CD4-positive, alpha-beta T cell treated with Interleukin-17A for 1 hour (primary cell): ENCODE measurements at places on chromosomes 2 and 18.

DNA sequence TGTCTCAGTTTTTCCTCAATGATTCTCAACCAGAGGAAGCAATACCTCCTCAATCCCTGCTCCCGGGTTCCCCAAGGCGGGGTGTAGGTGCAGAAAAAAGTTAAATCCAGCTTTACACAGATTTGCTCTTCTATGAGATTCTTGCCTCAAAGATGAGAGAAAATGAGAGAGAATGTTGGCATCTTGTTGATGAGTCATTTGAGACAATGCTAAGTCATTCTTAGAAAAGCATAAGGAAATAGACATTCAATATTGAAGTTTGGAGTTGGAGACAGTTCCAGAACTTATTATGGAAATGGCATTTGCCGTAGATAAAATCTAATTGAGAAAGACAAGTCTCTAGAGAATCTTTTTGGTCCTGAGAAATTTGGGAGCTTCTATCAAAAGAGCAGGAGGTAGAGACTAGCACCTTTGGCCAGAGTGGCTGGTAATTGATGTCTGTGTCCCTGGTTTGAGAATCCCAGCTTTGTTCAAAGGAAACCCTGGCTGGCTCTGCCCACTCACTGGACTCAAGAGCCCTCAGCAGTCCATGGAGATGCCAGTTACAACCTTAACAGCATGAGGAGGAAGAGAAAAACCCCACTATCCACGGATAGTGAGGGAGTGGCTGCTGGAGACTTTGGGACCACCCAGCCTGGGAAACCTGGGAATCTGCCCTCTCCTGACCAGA is 181.2 kb downstream of the FAM124B start:
- DNase-seq: no peak

DNA sequence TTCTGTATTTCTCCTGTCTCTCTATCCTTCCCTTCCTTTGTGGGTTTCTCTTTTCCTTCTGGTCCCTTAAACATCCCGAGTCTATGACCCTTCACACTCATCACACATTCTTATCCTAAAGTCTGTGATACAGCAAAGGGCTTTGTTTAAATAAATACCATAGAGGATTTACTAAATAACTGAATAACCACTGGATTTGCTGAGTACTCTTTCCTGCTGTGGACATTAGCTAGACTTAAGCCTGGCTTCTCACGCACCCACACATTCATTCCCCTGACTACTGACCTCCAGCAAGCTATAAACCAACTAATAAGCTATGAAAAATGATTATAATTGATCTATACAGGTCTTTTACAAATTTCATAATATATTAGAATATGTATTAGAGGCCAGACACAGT is 76.6 kb downstream of the COL4A3 start:
- DNase-seq: no peak

- no peak for DNase-seq
These were observed 7.0 kb downstream of the TMEM131 start for GRCh38 chr2:97988722-97989121.

GRCh38 chr2:15933184-15933845 is 7.0 kb upstream of the MYCN start:
- no peak for DNase-seq

DNA sequence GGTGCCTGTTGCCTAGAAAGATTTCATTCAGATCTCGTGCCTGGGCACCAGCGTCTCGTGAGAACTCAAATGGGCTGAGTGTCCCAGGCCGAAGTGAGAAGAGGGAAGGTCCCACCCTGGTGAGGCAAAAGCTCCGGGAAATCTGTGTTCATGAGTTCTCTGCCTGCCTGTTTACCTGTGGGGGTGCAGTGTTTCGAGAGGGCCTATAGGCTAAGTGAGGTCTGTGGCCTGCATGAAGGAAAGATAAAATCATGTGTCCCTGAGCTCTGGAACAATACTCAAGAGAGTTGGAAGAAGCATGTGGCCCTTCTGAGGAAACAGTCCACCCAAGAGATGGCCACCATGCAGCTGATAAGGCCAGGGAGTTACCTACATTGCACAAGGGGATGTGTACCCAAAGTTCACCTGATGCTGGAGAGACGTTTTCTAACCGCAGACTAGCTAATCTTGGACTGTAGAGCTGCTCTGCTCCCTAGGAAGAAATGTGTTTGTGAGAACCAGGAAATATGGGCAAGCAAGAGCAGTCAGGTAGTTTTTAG is 63.5 kb upstream of the ST3GAL5 start:
- no peak for DNase-seq

- DNase-seq: no peak
These were observed 130.0 kb downstream of the CAPN13 start for GRCh38 chr2:30677231-30677630.

- DNase-seq: no peak
These were observed 22.5 kb upstream of the SIGLEC15 start for GRCh38 chr18:45802814-45803492.

GRCh38 chr2:62281663-62282062 is 85.7 kb downstream of the B3GNT2 start:
- DNase-seq: no peak

GRCh38 chr18:79599441-79599931 is 80.1 kb upstream of the CTDP1 start:
- no peak for DNase-seq

DNA sequence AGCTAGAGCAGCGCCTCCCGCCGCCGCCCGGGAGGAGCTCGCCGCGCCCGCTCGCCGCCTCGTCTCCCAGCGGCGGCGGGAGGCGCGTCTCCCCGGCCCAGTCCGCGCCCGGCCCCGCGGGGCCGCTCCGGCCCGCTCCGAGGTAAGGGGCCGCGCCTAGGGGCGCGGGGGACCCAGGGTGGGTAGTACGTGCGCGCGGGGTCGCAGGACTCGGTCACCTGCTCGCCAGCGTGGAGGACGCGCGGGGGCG is 259 bp downstream of the NPAS2 start:
- no peak for DNase-seq

DNA sequence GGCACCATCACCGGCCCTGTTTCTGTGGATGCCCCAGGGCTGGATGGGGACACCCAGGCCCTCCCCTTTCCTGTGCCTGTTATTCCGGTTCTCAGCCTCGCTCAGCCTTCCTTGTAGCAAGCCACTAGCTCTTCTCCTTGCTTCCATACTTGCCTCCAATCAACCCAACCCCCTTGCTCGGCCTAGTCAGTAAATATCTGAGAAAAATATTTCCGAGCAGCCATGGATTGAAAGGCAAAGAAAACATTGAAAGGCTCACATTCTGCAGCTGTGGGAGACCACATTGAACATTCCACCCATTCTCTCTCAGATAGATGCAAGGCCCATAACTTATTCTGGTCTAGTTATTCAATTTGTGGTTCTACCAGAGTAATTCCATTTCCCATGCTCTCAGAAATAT is 114.9 kb downstream of the SPP2 start:
- no peak for DNase-seq

DNA sequence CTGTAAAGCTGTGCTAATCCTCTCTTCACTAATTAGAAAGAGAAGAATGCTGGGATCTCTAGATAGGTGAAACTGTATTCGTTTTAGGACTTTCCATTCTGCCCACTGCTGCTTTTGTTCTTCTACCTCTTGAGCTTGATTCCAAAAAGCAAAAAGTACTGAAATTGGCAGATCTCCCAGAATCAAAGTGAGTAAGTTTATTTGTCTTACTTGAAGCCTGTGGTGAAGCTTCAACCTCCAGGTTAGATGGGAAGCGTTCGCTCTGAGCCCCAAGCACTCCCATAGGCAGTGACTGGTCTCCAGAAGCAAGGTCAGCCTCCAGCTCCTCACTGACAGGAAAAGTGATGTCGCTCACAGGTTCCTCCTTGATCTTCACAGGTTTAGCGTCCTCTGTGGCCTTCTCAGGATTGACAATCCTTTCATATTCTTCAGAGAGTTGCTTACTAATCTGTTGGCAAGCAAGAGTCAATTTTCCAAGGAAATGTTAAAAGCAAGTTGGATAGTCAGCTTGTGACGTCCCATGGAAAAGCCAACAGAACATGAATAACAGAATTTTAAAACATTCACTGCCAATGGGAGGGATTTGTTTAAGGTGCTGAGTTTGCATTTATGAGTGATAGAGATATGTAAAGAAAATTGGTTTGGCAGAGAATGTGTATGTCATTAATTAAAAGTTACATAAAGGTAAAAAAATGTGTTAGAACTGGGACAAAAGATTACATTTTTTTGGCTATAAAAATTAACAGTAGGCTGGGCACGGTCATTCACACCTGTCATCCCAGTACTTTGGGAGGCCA is 8.1 kb downstream of the SUPT7L start:
- no peak for DNase-seq

DNA sequence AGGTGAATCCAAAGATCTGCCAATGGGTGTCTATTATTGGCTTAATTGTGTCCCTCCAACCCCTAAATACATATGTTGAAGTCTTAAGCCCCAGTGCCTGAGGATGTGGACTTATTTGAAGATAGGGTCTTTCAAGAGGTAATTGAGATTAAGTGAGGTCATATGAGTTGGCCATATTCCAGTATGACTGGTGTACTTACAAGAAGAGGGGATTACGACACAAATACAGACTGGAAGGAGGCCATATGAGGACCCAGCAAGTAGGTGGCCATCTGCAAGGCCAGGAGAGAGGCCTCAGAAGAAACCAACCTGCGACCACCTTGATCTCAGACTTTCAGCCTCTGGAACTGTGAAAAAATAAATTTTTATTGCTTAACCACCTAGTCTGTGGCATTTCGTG is 121.1 kb upstream of the FN1 start:
- no peak for DNase-seq

GRCh38 chr2:160269365-160269764 is 69.3 kb upstream of the ITGB6 start:
- no peak for DNase-seq

DNA sequence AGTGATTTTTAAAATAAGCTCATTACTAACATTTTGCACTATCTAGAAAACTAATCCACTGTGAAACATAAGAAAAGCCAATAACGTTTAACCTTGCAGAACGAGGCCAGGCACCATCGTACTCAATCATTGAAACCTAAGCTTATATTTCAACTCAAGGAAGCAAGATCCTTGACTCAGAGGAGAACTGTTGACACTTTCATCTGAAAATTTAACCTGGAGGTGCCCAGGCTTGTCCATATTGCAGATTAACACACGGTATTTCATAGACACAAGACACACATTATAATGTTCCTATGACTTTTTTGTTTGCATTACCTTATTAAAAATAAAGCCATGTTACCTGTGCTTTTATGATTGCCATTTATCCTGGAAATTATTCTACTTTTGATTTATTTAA is 89.6 kb downstream of the ZNF385B start:
- no peak for DNase-seq

DNA sequence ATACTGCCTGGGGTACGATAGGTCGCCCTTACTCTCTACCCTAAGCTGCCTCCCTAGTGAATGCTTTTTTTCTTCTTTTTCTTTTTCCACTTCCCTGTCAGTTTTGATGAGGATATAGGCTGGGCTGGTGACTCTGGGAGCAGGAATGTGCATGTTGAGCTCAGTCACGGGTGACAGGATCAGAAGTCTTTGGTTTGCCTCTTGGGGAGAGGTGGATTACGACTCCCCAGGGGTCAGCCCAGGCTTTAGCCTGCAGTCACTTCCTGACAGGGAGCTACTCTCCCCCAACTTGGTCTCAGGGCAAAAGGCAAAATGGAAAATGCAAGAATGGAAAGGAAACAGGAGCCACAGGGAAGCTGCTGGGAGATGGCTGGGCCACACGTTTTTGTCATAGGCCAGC is 57.3 kb downstream of the THNSL2 start:
- no peak for DNase-seq

- DNase-seq: no peak
These were observed 79.6 kb upstream of the SPOPL start for GRCh38 chr2:138421971-138422335.

- DNase-seq: no peak
These were observed 35.9 kb downstream of the CCDC102B start for GRCh38 chr18:68833756-68834155.

GRCh38 chr18:5145168-5145825 is 51.8 kb downstream of the AKAIN1 start:
- DNase-seq: no peak
